ENCODE measurements at places on chromosomes 6 and 20. TPM values are rescaled to one million over a fixed set of nuclear protein-coding genes. Genes with fewer than 3 reads are reported as not detected.

PLG gene
- total RNA-seq, result not detected

- DNase-seq, result no peak
Observed at GRCh38 chr20:44407402-44408184, 52.1 kb downstream of the HNF4A start.

BACH2 gene
- total RNA-seq, result 2.2 TPM

GRCh38 chr6:88914895-88915598 lies 48.4 kb downstream of the RNGTT start:
- DNase-seq, result no peak

DNA sequence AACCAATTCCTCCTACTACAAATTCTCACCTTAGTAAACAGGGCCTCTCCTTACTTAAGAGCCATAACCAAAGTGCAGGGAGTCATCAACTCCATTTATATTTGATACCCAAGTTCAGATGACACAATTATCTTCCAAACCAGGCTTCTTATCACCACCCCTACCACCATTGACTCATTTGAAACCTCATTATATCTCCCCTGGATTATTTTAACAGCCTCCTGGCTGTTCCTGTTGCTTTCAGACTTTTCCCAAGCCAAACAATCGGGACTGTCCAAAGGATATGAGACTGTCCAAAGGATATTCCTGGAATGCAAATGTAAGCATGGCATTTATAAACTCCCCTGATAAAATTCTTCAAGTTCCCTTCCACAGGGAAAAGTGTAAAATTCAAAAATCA lies 394.3 kb downstream of the MAFB start:
- no peak for DNase-seq

DNA sequence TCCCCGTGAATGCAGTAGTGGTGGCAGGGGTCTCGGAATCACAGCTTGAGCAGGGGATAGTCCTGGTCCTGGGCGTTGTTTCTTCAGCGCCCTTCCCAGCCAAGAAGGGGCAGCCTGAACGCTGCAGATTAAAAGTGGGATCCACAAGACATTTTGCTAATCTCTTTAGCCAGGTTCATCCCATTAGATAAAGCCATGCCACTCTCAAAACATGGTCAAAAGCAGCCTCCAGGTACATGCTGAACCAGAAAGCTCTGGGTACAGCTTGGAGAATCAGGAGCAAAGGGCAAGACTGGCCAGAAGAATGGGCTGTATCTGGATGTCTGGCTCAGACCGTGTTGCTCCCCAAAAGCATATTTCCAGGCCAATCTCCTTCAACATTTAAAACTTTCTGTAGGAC lies at the start of gene PRPH2:
TSS of gene PRPH2 (minus strand) at position 101 of the 400 bp plus-strand sequence. CDS start 263 bp downstream, outside the sequence.
- DNase-seq, result no peak

- DNase-seq, result no peak
Observed at GRCh38 chr20:52494244-52494643, 302.7 kb upstream of the ZFP64 start.

DNA sequence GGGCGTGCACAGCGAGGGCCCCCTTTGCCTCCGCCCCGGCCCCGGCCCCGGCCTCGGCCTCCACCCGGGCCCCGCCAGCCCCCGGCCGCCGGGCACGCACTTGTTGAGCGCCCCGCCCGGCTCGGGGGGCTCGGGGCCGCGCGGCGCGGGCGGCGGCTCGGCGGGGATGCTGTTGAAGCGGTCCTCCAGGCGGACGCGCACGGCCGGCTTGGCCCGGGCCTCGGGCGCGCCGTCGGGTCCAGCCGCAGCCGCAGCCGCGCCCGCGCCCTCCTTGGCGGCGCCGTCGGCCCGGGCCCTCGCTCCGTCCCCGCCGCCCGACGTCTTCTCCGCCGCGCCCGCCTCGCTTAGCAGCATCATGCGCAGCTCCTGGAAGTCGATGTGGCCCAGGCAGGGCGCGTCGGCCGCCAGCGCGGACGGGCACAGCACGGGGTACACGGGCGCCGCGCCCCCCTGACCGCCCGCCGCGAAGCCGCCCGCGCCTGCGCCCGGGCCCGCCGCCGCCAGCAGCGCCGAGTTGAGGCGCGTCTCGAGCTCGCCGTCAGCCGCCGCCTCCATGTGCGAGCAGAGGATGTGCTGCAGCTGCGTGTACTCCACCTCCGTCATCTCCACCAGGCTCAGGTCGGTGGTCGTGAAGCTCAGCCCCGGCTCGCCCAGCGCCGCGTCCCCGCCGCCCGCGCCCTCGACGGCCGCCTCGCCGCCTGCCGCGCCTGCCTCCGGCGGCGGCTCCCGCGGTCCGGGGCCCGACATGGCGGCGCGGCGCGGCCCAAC lies 514 bp downstream of the TCFL5 start:
- no peak for DNase-seq

DNA sequence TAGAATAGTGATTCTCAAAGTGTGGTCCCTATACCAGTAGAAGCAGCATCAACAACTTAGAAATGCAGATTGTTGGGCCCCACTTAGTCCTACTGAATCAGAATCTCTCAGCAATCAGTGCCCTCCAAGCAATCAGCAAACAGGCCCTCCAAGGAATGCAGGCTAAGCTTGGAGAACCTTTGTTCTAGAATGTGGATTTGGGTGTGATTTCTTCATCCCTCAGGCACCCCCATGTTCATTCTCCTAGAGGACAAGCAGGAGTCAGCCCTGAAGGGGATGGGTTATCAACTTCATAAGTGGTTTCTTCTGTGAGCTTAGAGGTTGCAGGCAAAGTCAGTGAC lies 40.5 kb upstream of the TAF8 start:
- DNase-seq, result no peak

DNA sequence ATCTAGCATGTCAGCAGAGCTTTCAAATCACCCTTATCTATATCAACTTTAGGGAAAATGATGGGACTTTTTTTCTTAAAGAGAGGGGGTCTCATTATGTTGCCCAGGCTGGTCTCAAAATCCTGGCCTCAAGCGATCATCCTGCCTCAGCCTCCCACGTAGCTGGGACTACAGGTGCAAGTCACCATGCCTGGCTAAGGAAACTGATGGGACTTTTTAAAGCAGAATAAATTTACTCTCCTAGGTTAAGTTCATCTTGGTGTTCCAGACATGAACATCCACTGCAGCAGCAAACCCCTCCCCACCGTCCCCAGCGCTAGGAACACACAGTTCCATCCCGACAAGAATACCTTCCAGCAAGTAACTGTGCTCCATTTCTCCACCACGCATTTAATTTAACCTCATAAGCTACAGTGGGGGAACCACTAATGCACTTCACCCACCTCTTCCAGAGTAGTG lies 64.9 kb downstream of the SLC23A2 start:
- DNase-seq, result no peak

DNA sequence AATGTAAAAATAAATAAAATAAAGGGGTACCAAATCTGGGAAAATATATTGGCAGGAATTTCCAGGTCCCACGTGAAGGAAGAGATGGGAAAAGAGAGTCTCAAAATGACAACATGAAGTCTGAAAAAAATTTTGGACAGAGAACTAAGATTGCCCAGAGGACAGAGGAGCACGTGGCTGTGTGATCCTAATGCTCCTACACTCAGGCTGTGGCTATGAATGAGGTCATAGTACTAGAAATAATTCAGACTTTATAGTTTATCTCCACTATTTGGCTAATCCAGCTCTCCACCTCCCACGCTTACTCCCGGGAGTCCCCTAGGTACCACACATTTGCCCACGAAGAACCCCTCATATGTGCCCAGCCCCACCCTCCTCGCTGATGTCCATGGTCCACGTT lies 42.8 kb upstream of the STMND1 start:
- DNase-seq, result no peak

- no peak for DNase-seq
Observed at GRCh38 chr6:17656092-17656491, 50.6 kb downstream of the NUP153 start.

- DNase-seq, result no peak
Observed at GRCh38 chr20:45115386-45115774, 406 bp upstream of the WFDC5 start.

DNA sequence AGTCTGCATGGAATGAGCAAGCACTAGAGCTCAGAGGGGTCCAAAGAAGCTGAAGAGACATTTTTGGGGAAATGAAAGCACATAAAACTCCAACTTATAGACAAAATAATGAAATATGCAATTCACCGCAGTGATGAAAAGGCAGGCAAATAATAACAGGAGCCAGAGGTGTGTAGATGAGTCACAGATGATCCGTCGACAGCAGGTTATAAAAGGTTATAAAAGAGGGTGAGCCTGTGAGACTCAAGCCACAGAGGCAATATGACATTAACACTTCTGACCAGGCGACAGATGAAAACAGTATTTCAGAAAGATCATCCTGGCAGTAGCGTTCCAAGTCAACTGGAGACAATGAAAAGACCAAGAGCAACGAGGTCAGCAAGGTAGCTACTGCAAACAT lies 35.8 kb upstream of the ANKRD60 start:
- DNase-seq, result no peak

DNA sequence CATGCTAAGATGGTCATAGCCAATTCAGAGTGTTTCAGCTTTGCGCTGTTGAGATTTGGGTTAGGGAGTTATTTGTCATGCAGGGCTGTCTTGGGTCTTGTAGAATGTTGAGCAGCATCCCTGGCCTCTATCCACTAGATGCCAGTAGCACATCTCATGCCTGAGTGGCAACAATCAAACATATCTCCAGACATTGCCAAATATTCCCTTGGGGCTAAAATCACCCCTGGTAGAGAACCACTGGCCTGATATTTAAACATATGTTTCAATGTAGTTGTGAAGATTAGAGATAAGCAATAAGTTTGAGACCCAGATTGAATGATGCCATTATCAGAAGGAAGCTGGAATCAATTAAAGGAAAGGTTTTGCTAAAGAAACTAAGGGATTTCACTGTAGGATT lies 463.3 kb downstream of the DOK5 start:
- no peak for DNase-seq

CALHM4 gene
- total RNA-seq, result not detected

DNA sequence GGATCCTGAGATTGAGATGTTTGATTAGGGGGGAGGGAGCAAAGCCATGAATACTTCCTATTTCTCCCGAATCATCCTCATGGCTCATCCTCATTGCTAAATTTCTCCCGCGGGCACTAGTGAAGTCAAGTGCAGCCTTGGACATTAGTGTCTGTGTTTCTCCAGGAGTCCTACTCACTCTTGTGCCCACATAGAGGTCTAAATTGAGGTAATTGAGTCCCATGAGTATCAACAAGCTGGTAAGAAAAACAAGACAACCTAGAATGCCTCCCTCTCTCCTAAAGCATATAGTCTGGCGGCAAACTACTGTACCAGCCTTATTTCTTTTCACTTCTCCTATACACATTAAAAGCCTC lies 420 bp downstream of the CENPQ start:
- no peak for DNase-seq

GRCh38 chr6:15109338-15110090 lies 136.4 kb upstream of the JARID2 start:
- DNase-seq, result no peak

EYS gene
- total RNA-seq, result not detected

GRCh38 chr6:33634946-33635345 lies 13.8 kb downstream of the ITPR3 start:
- DNase-seq, result no peak

ENPP4 gene
- total RNA-seq, result 20.0 TPM

GRCh38 chr6:133947302-133947900 lies 5.6 kb upstream of the TBPL1 start:
- no peak for DNase-seq

- no peak for DNase-seq
Observed at GRCh38 chr6:147653631-147654030, 145.1 kb downstream of the SAMD5 start.

DNA sequence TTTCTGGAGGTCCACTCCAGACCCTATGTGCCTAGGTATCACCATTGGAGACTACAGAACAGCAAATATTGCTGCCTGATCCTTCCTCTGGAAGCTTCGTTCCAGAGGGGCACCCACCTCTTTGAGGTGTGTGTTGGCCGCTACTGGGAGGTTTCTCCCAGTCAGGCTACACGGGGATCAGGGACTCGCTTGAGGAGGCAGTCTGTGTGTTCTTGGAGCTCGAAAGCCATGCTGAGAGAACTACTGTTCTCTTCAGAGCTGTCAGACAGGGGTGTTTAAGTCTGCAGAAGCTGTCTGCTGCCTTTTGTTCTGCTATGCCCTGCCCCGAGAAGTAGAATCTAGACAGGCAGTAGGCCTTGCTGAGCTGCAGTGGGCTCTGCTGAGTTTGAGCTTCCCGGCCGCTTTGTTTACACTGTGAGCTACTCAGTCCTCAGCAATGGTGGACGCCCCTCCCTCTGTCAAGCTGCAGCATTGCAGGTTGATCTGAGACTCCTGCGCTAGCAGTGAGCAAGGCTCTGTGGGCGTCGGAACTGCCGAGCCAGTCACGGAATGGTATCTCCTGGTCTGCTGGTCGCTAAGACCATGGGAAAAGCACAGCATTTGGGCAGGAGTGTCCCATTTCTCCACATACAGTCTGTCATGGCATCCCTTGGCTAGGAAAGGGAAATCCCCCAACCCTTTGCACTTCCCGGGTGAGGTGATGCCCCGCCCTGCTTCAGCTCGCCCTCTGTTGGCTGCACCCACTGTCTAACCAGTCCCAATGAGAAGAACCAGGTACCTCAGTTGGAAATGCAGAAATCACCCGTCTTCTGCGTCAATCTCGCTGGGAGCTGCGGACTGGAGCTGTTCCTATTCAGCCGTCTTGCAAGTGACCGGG lies 32.5 kb upstream of the ASCC3 start:
- no peak for DNase-seq

DNA sequence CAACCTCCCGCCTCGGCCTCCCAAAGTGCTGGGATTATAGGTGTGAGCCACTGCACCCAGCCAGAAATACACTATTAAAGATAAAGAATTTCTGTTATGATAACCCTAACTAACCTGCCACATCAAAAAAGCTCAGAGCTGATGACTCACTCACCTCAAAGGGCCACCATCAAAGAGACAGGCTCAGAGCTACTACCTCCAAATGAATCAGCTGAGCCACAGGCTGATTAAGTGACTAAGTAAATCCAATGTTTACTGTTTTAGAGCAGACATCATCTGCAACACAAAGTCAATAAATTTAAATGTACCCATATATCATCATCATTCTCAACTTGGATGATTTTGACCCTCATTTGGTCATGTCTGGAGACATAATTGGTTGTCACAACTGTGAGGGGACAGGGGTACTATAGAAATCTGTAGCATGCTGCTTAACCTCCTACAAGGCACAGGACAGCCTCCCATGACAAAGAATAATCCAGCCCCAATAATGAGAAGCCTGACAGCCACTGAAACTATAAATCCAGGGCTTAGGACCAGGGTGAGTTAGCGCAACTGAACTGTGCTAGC lies 106.5 kb downstream of the ATP9A start:
- DNase-seq, result no peak

DNA sequence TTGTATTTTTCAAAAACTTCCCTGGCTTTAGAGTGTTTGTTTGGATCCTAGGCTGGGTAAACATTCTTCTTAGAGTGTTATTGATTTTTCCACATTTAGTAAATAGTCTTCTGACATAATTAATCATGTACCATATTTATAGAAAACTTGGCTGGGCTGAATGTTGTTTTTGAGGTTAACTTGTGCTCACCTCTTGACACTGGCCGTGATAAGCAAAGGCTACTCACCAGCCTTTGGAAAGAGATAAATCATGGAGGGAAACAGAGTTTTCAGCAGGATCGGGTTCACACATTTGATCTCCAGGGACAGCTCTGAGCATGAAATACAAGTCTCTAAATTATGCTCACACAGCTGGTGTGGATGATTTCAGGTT lies 6.2 kb upstream of the CD93 start:
- no peak for DNase-seq

Measured in Right ventricle myocardium inferior (tissue), 1 donor.